Muscle of leg (tissue), 16 donors: ENCODE measurements at places on chromosomes 5 and 9. TPM values are rescaled to one million over a fixed set of nuclear protein-coding genes. Genes with fewer than 3 reads are reported as not detected.

Gene SLC2A6
- total RNA-seq, result 0.44 TPM

Gene FCN2
- 0.18 TPM for total RNA-seq

GRCh38 chr5:128965638-128966302 lies 482 bp downstream of the SLC27A6 start:
- DNase-seq, result no peak

- DNase-seq, result peak; percentile 48
Measured at GRCh38 chr9:129602598-129603415, 18.1 kb downstream of the C9orf50 start.

Gene TMEFF1
- 2.7 TPM for total RNA-seq

DNA sequence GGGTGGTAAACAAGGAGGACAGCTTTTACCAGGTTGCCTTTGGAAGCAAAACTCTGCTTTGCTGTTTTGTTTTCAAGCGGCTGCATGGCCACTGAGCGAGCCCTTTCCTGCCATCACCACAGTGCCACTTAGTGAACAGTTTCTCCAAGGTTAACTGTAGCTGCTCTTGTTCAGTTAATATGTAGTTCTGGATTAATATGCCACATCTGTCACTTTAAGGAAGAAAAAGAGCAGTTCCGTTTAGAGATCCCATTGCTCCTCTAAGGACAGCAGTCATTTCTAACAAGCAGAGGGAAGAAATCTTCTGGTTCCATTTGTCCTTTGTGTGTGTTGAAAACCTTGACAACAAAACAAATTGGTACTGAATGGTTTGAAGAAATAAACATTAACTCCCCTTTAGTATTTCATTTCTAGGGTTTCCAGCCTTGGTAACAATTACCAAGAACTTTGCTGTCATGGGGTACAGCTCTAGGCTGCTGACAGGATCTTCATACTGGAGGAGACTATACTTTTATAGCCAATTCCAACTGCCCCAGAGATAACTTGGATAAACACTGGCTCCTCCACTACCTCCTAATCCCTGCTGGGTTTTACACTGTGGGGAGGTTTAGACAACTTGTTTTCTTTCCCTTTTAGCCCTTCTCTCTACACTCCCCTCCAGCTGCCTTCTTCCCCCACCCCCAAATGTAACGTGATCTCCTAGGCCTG lies 10.3 kb upstream of the ABL1 start:
- peak; percentile 97 for DNase-seq

DNA sequence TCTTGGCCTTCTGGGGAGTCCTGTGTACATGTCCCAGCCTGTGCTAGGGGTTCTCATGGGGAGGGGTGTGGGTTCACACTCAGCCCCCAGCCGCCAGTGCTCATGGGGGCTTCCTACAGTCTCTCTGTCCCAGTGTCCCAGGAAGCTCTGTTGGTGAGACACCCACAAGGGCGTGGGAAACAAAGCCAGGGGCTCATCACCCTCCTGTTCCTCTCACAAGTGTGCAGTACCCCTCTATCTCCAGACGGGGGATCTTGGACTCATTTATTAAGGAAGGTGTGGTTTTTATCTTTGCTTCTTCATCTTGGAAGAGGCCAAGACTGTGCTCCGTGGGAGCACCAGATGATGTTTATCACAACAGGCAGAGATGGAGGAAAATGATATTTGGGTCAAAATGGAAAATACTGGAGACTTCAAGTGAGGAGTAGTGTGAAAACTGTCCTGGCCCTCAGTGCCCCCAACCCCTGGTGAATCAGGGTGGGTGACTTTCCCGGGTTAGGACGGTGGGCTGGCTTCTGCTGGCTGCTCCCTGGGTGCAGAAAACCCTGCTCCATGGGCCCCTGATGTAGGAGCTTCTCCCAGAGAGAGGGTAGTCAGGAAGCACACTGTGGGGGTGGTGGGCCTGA lies 15.2 kb downstream of the TMEM171 start:
- no peak for DNase-seq

GRCh38 chr9:37917801-37918664 lies 14.1 kb upstream of the SLC25A51 start:
- DNase-seq, result no peak

- DNase-seq, result no peak
Measured at GRCh38 chr9:116943970-116944369, 256.9 kb downstream of the TRIM32 start.

- no peak for DNase-seq
Measured at GRCh38 chr9:75894566-75894965, 4.1 kb downstream of the PCSK5 start.

DNA sequence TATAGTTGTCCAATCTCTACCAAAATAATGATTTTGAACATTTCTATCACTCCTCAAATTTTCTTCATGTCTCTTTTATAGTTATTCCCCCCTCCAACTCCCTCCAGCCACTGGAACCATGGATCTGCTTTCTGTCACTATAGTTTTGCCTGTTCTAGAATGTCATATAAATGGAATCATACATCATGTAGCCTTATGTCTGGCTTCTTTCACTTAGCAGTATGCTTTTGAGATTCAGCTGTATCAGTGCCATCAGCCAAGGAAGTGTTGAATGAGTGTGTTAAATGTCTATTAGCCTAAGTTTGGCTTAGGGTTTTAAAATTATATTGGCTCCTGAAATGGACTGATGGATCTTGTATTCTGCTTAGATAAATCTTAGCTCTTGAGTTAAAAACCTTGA lies 36.0 kb downstream of the UBE2D2 start:
- DNase-seq, result no peak

GRCh38 chr5:65923339-65923738 lies 3.0 kb upstream of the ERBIN start:
- DNase-seq, result no peak

GRCh38 chr9:27726244-27727081 lies 153.2 kb upstream of the C9orf72 start:
- DNase-seq, result peak; percentile 91

Gene INSL6
- total RNA-seq, result not detected

DNA sequence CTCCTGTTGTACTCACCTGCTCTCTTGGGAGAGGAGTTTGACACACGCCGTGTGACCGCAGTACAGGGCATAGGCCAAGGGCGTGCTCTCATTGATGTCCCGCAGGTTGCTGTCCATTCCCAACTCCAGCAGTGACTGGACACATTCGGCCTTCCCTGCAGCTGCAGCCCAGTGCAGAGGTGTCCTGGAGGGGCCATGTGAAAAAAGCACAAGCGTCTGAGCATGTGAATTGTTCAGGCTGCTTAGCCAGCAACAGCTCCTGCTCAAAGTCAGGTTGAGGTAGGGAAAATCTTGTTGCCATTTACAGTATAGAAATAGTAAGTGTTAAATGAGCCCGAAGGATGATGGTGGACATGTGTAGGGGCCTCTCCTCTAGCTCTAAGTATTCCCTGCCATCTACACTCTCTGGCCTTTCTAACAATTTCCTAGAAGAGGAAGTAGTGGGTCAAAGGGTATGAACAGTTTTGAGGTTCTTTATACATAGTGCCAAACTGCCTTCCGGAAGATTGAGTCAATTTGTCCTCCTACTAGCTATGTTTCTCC lies 116.5 kb downstream of the ANKRD55 start:
- no peak for DNase-seq

DNA sequence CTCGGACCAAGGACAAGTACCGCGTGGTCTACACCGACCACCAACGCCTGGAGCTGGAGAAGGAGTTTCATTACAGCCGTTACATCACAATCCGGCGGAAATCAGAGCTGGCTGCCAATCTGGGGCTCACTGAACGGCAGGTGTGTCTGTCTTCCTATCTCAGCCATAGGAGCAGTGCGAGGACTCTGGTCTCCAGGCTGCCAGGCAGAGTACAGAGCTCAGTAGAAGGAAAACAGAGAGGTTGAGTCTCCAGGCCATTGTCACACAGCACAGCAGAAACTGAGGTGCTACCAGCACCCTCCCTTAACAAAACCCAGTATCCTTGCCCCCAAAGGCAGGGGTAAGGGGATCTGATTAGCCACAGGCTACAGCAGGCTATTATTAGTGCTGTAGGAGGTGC lies 7.1 kb upstream of the SLC6A7 start:
- DNase-seq, result no peak

DNA sequence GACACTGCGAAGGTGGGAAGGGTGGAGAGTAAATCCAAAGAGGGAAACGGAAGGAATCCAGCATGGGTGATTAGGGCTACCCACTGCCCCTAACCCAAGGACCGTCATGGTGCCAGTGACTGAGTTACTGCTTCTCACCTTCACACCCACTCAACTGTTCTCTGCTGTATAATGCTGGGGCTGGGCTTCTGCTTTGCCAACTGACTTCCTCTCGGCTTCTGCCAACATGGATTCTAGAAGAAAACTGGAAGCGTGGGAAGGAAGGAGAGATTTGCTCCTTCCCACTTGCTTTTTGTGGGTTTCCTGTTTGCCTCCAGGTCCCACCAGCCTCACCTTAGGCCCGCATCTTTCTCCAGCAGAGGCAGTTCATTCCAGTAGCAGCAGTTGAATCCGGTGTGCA lies 153.5 kb upstream of the RAI14 start:
- no peak for DNase-seq

DNA sequence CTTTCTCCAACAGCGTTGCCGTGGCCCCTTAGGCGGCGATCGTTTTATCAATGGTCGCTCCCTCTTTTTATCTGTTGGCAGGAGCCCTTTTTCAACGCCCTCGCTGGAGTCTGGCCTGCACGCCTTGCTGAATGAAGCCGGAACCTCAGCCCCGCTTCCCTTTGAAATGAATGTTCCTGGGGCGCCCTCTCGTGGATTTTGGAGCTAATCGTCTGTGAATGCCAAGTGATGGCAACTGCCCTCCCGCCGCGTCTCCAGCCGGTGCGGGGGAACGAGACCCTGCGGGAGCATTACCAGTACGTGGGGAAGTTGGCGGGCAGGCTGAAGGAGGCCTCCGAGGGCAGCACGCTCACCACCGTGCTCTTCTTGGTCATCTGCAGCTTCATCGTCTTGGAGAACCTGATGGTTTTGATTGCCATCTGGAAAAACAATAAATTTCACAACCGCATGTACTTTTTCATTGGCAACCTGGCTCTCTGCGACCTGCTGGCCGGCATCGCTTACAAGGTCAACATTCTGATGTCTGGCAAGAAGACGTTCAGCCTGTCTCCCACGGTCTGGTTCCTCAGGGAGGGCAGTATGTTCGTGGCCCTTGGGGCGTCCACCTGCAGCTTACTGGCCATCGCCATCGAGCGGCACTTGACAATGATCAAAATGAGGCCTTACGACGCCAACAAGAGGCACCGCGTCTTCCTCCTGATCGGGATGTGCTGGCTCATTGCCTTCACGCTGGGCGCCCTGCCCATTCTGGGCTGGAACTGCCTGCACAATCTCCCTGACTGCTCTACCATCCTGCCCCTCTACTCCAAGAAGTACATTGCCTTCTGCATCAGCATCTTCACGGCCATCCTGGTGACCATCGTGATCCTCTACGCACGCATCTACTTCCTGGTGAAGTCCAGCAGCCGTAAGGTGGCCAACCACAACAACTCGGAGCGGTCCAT lies 10.0 kb downstream of the S1PR3 start:
- DNase-seq, result peak; percentile 93

DNA sequence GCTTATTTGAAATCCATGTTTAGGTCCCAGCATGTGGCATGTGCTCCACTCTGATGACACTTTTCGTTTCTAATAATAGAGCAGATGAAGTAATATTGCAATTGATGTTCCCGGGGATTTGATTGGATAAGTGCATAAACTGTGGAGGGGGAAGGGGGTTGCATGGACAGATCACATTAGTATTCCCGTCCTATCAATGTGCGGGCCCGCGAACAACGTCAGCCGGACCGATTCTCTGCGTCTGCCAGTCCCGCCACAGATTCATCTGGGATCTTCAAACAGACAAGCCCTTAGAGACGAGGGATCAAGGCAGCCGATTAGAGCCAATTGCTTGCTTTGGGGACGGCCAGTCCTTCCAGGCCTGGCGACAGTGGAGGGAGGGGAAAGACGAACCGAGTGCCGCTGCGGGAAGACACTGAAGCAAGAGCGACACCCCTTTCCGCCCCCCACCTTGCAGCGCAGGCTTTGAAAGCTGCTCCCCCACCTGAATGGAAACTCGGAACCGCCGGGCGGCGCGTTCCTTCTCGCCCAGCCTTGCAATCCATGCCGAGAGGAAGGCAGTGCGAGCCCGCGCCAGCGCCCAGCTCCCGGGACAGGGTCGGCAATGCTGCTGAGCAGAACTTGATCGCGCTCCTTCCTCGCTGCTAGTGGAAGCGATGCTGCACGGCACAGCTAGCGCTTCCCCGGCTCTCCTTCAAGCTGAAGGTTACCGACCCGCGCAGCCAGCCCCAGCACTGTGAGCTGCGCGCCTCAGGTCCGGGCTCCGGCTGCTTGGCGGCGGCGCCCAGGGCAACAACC lies at the start of gene RGS7BP:
Gene RGS7BP (plus strand): TSS at position 247 of the 798 bp plus-strand sequence. CDS start 610 bp downstream, outside the sequence.
- peak; percentile 56 for DNase-seq

- no peak for DNase-seq
Measured at GRCh38 chr9:116325924-116326323, 172.3 kb downstream of the PAPPA start.

DNA sequence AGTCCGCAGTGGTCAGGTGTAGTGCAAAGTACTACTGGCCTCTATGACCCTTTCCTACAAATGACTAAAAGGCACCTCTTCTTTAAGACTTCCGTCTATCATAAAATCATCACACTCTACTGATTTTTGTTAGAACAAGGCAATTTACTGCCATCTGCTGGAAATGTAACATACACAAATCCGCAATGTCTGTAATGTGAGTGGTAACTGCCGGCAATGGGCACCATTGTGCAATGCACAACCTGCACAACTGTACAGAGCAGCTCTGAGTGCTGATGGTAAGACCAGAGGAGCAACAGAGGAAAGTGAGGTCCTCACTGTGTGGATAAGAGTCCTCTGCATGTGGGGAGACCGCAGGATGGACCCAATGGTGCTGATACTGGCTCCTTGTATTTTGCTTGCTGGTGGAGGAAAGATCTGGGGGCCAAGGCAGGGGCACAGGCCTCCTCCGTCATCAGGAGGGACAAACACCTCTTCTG lies 103.7 kb downstream of the ATPSCKMT start:
- peak; percentile 44 for DNase-seq

DNA sequence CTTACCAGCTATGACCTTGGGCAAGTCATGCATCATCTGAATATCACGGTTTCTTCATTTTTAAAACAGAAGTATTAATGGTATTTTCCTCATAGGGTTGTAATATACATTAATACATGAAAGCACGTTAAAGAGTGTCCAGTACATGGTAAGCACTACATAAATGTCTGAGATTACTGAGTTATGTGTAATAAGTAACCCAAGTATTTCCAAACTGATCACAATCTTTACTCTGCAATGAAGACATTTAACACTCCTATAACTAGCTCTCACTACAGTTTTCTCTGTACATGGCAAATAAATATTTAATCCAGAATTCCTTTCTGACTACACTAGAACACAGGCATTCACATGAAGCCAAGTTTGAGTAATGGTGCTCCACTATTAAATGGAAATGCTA lies 4.0 kb downstream of the GLDC start:
- DNase-seq, result no peak

DNA sequence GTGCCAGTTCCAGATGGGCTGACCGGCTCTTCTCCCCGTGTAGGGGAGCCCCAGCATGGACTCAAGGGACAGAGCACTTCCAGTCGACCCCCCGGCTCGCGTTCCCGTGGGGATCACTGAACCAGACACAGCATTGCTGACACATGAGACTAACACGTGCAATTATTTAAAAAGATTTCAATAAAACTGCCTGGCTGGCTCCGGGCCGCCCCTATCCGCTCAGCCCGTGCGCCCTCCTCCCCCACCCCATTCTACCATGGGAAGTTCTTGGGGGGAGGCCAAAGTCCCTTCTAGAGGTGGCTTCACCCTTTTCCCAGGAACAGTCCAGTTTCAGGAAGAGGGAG lies 4.7 kb downstream of the TESK1 start:
- DNase-seq, result no peak

Gene CARTPT
- not detected for total RNA-seq
